ENCODE measurements at places on chromosomes 5 and 9.

DNA sequence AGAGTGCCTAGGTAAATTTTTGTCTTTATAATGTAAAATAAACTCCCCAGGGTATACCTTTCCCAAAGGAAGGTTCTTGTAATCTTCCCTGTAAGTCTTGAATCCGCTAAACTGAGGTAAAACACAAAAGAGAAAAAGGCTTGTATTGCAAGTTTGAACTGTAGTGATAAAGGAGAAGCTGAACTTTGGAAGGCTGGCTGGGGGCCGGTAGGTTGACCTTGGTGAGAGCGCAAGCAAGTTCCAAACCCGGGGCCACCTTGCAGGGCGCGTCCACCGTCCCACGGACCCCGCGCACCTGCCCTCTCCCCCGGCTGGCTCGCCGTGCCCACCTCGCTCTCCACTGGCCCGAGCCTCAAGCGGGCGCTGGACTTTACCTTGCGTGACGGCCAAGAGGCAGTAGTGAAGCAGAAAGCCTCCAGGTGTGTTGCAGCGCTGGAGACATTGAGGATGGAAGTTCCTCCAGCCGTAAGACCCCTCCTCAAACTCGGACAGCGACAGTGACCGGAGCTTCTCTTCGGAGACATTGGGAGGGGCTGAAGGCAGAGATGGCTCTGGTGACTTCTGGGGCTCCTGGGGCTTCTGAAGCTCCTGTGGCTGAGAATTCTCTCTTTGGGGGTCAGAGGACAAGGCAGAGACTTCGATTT, 428 bp downstream of the SLCO4C1 start:
- no peak for DNase-seq

DNA sequence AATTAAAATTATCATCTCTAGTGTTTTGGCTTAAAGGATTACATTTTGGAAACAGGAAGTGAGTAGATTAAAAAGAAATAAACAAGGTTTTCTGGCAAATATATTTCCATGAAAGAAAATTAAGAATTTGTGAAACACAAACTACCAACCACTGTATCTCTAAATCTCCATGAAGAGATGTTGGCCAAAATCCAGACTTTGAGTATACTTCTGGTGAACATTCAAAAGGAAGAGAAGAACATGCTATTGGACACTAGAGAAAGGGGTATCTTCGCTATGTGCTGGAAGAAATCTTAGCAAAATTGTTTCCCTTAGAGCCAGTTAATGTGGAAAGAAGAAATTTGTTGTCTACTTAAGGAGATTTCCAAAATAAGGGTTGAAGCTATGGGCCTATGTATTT, 710.4 kb upstream of the CTNND2 start:
- DNase-seq, result no peak

GRCh38 chr9:76651119-76651705, 113.0 kb upstream of the PCA3 start:
- no peak for DNase-seq

DNA sequence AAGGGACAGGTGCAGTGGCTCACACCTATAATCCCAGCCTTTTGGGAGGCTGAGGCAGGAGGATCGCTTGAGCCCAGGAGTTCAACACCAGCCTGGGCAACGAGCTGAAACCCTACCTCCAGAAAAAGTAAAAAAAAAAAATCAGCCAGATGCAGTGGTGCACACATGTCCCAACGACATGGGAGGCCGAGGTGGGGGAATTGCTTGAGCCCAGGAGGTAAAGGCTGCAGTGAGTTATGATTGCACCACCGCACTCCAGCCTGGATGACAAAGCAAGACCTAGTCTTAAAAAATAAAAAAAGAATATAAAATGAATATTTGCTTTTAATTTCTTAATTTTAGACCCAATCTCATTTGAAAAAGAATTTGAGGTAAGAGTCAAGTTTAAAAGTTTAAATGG, 143.5 kb downstream of the LPAR1 start:
- DNase-seq, result no peak

- no peak for DNase-seq
Measured at GRCh38 chr9:129559506-129559881, 61.4 kb downstream of the C9orf50 start.

- DNase-seq, result no peak
Measured at GRCh38 chr5:16894236-16895057, 41.6 kb downstream of the MYO10 start.

DNA sequence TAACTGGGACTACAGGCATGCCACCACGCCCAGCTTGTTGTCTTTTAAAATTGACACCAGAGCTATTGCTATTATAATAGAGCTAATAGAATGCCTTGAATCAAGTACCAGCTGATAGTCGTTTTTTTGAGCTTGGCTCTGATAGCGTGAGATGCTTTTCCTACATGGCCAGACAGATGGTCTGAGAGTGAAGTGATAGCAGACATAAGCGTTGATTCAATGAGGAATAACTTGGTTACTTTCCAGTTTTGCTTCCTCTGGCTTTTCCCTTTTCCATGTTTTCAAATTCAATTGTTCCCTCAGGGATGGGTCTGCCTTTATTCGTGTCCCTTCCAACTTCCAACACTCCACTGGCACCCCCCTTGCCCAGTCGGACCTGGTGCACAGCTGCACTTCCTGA, 15.4 kb downstream of the AGXT2 start:
- DNase-seq, result no peak

DNA sequence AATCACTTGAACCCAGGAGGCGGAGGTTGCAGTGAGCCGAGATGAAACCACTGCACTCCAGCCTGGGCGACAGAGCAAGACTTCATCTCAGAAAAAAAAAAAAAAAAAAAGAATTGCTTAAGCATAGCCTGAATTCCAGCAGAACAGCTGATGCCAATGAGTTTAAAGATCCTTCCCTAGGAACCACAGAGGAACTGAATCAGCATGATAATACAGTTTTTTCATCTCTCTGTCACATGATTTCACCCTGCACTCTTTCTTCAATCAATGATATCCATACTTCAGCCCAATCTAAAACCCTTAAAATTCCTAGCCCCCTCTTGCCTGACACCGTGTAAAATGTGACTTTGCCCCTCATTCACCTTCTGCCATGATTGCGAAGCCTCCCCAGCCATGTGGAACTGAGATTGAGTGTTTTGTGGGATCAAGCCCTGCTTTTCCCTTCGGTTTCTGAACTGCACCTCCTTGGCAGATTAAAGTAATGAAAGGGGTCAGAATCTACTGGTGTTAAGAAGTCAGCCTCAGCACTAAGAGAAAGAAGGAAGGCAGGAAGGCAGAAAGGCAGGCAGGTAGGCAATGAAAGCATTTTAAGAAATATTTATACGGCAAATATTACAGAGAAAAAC, 20.9 kb upstream of the DMXL1 start:
- DNase-seq, result no peak

- DNase-seq, result no peak
Measured at GRCh38 chr5:180646963-180647305, 2.5 kb downstream of the FLT4 start.

DNA sequence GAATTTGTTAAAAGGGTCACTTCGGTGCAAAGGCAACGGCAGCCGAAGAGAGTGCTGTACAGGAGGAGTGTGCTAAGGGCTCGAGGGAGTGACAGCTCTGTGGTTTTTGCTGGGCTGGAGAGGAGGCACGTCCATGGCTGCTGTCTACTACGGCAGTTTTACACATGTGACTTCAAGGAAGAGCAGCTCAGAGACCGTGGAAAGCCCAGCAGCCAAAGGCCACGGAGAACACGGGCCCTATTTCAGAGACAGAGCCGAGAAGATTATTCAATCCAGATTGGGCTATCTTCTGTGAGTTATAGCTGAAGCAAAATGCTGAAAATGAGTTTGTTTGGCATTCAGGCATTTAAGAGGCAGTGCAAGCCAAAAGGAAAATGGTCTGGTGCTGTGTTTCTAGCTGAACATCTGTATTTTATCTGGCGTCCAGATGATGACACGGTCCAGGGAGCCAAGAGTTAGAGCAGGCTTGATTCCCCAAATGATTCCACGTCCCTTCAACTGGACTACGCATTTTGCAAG, 96.4 kb downstream of the RFK start:
- DNase-seq, result no peak

DNA sequence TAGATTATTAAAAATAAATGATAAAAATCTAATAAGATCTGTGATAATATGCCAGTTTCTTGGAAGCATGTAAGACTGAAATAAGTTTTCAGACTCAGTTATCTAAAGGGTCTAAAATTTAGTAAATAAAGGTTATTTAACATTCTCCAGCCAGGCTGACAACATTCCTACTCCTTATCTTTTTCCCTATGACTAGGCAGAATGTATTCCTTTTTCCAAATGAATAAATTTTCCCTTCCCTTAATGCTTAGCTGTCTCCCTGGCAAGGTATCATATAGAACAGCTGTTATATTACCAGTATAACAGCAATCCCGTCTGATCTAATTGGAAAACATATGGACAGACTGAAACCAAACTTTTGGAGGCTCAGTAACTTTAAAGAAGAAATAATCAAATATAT, 13.0 kb downstream of the MEGF9 start:
- no peak for DNase-seq

- no peak for DNase-seq
Measured at GRCh38 chr5:80740999-80741398, 86.2 kb upstream of the DHFR start.

- DNase-seq, result no peak
Measured at GRCh38 chr5:51225789-51226742, 157.2 kb upstream of the ISL1 start.
